Activated CD4-positive, alpha-beta T cell treated with anti-CD3 and anti-CD28 coated beads, Interleukin-2, amount 50 U/mL, for 16 hours (primary cell): ENCODE measurements at places on chromosomes 2 and 18.

- no peak for DNase-seq
Observed at GRCh38 chr2:157523270-157524247, 79.7 kb upstream of the CYTIP start.

DNA sequence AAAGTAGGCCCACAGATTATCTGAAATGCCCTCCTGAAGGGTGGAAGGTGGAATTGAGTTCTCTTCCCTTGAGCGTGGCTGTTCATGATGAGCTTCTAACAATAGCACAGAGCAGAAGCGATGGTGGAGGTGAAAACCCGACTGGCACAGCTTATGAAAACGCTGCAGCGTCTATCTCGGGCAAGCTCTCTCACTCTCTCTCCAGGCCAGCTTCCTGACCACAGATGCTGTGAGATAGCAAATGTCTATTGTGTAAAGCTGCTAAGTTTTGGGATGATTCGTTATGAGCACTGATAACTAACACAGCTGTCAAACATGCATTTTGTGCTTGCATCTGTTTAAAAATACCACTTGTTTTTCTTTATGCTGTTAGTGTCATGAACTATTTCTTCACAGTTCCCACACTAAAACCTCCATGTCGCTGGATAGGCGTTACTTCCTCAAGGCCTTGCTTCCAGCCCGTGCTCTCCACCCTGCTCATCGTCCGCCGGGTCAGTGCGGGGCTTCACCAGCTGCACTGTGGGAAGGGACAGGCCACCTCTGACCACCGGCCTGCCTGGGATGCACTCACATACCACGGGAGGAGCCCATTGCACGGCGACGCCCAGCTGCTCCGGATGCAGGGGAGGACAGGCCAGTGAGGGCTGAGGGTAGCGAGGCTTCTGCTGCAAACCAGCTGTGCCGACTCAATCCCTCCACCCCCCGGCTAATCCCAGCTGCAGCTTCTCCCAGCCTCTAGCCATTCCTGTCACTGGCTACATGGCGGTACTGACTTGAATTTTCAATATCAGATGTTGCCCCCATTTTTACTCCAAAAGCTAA lies 60.0 kb upstream of the OTOS start:
- peak; percentile 25 for DNase-seq

DNA sequence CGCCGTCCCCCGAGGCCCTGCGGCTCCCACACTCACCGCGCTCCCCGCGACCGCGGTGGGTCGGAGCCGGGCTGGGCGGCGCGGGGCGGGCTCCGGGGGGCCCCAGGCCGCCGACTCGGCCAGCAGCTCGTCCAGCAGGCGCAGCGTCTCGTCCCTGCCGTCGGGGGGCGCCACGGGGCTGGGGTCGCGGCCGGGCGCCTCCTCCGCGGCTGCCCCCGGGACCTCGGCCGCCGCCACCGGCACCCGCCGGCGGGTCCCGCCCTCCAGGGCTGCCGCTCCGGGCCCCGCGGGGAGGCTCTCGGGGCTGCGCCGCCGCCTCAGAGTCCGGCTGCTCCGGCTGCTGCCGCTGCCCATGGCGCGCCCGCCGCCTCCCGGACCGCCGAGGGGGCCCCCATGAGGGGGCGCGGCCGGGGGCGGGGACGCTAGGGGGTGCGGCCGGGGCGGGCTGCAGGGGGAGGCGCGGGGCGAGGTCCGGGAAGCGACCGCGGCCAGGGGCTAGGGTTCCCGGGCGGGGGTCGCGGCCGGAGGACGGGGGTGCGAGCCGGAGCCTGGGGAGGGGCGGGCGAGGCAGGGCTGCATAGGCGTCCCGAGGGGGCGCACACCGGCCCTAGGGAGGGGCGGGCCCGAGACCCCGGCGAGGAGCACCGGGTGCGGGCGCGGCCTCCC lies at the start of gene CYS1:
Gene CYS1, minus strand, starts transcription at position 542 of the 666 bp plus-strand sequence. Its CDS starts 188 bp downstream, at position 354.
- no peak for DNase-seq

DNA sequence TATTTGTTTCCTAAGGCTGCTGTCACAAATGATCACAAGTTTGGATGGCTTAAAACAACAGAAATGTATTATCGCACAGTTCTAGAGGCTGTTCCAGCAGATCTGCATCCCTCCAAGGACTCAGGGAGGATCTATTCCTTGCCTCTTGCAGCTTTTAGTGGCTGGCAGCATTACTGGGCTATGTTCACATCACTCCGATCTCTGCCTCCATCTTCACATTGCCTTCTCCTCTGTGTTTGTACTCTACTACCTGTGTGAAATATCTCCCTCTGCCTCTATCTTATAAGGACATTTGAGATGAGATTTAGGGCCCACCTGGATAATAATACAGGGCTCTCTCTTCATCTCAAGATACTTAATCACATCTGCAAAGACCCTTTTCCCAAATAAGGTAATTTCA lies 18.9 kb downstream of the NDC80 start:
- no peak for DNase-seq

- DNase-seq: no peak
Observed at GRCh38 chr2:95007031-95007609, 18.4 kb upstream of the MAL start.

DNA sequence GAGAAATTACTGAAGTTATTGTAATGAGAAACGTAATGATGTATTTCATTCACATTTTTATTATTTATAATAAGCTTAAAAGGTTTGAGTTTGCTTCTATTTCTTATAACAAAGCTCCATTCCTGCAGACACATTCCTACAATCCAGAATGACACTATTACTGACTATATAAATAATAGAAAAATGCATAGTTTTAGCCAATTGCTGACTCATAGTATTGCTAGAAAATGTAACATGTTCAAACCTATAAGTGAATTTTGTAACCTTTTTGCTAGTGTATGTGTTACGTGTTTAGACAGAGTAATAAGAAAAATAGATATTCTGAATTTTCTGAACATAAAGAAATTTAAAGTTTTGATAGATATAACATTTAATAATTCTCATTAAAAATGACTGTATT lies 9.3 kb upstream of the VWC2L start:
- DNase-seq: no peak

GRCh38 chr2:47386551-47386950 lies 16.4 kb upstream of the MSH2 start:
- DNase-seq: peak; percentile 15

- no peak for DNase-seq
Observed at GRCh38 chr2:234110219-234110618, 59.7 kb downstream of the SPP2 start.

- peak; percentile 80 for DNase-seq
Observed at GRCh38 chr2:28366496-28367282, 26.0 kb upstream of the FOSL2 start.

DNA sequence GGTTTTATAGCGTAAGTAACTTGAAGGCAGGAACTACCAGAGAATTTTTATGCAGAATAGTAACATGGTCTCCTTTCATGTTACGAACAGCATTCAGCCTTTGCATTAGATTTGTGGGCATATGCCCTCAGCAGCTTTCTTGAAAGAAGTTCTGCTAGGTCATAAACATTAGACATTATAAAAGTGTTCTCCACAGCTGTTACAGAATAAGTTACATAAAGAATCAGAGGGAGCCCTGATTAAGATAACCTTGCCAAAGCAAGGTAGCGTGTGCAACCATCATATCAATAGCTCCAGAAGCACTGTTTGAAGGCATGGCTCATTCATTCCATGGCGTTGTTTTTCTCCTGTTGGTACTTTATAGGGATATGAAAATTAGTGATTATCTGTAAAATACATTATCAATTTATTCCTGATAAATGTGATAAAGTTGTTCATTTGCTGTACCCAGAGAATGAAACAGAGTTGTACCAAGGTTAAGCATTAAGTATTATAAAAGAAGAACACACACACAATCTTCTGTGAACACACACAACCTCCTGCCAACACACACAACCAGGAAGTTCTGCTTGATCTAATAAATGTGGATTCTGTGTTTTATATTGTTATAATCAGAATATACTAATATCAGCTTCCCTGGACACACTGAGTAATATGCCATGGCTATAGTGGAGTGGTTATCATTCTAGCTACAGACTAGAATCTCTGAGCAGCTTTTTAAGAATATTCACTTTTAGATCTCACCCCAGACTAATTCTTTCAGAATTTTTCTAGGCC lies 286.7 kb upstream of the SLC39A10 start:
- no peak for DNase-seq

- DNase-seq: no peak
Observed at GRCh38 chr2:157572725-157573124, 55.9 kb downstream of the ACVR1C start.

DNA sequence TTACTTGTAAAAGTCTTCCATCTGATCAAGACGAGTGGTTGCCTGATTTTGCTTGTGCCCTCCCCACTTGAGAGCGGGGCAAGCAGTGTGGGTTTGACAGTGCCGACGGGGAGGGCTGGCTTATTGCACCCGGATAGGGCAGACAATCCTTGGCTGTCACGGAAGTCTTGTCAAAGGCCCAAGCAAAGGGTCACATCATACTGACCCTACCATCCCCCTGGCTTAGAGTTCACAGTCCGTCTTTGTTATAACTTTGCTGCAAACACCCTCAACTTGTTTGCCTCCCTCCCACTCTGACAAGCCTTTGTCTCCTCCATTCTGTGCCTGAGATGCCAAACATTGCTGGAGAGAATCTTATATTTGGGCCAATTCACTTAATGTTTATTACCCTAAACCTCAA lies 165.9 kb upstream of the MSH6 start:
- DNase-seq: no peak

DNA sequence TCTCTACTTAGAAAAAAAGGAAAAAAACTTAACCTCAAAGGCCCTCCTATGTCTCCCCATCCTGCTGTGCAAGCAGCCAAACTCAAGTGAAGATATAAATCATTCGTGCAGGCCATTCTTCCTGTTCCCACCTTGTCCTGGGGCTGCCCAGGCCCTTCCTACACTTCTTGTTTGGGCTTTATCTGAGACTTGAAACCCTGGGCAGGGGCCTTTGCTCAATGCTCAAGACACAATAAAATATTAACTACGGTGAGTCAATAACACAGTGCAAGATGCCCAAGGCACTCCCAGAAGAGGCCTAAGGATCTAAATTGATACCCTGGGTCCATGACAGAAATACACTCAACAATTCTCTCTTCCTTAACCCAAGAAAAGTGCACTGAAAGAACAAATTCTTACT lies 67.6 kb downstream of the TBC1D8 start:
- no peak for DNase-seq

GRCh38 chr2:169104848-169105247 lies 35.5 kb downstream of the DHRS9 start:
- DNase-seq: no peak

DNA sequence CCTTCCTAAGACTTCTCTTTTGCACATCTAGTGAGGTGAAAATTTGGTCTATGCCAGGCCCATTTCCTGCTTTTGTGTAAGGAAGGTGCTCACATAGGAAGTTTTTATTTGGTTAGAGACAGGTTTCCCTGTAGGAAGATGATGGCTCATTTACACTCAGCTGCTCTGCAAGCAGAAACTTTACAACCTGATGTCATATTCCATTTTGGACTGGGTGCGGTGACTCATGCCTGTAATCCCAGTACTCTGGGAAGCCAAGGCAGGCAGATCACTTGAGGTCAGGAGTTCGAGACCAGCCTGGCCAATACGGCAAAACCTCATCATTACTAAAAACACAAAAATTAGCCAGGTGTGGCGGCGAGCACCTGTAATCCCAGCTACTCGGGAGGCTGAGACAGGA lies 35.8 kb downstream of the CASP10 start:
- no peak for DNase-seq

GRCh38 chr2:217650716-217651360 lies 352.0 kb downstream of the TNS1 start:
- DNase-seq: peak; percentile 36

- DNase-seq: no peak
Observed at GRCh38 chr18:49275448-49275847, 185.0 kb downstream of the DYM start.

GRCh38 chr18:40357536-40357935 lies 1597.5 kb upstream of the PIK3C3 start:
- no peak for DNase-seq

DNA sequence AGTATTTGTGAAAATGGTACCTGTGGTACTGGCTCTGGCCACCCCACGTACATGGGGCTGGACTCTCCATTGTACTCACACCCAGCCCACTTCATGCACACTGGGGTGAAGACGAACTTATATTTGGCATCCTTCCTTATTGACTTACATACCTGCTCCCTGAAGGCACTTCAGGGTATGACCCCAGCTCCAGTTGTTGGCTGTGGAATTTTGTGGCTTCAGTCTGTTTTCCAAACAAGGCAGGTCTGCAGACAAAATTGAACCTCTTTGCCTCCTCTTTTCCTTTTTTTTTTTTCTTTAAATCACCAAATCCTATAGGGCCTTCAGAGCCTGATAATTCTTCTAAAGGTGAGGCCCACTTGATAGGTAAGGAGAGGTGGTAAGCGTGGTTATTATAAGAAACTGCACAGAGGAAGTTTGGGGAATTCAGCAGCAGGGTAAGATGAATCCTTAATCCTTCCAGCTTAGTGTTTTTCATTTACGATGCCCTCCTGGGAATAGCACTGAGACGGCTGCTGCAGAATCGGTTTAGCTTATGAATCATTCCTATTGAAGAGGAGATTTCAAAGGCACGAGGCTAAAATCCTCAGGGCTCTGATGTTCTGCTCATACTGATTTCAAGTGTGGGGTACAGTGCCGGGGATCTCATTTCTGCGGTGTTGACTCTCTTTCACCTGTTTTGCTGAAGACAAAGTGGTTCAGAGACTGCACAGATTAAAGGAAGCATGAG lies 55.2 kb downstream of the KIF5C start:
- DNase-seq: no peak

GRCh38 chr2:177242121-177242987 lies 22.2 kb downstream of the NFE2L2 start:
- DNase-seq: no peak

DNA sequence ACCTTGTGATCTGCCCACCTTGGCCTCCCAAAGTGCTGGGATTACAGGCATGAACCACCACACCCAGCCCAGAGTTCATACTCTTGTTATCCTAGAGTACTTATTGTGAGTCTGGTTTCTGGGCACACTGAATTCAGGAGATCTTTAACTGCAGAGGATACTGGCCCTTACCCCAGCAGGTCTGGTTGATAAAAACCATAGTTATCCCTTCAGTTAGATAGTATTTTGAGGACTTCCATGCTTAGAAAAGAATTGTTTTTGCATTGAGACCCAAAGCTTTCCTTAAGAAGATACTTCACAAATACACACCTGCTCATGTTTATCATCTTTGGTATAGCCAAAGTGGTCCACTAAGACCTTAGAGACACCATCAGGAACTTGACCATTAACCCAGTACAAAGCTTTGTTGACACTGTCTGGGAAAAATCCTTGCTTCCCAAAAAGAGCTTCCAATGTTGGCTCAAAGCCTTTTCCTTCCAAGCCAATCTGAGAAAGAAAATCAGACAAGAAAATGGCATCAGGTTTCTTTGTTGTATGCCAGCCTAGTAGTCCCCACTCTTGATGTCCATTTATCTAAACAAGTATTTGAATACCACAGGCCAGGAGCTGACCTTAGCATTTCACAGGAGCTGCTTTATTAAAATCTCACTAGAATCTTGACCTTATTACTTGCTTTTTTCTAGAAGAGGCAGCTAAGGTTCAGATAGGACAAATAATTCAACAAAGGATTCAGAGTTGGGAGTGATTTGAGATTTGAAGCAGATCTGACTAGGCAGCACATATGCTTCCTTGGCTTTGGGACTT lies 17.2 kb downstream of the APOB start:
- DNase-seq: no peak

GRCh38 chr2:169637620-169638019 lies 53.5 kb downstream of the PPIG start:
- DNase-seq: no peak
